ENCODE measurements at places on chromosomes 1 and 21. TPM values are rescaled to one million over a fixed set of nuclear protein-coding genes. Genes with fewer than 3 reads are reported as not detected.

DNA sequence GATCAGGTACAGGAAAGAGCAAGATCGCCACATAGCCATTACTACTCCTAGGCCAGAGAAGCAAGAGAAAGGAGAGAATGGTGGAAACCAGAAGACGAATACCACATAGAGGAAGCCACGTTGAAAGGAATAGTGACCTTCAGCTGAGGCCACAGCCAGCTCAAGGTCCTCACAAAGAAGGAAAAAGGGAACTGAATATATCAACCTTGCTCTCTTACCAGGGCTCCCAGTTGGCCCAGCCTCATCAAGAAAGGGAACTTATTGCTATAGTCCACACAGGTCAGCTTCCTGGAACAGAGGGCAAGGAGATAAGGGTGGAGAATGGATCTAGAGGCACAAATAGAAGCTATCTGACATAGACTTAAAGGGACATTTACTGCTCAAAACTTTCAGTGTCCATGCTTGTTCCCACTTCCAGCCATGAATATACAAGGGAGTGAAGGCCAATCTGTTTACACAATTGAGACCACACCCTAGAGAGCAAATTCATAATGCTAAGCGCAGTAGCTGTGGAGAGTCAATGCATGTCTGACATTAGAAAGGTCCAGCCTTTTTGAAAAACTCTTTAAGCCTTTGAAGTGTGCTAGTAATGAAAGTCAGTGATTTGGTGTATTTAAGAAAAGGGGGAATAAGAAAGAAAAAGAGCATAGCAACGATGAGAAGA is 120.7 kb upstream of the ZC3H11B start:
- ATAC-seq, result no peak

- ATAC-seq, result no peak
These were observed 561 bp downstream of the CD1E start for GRCh38 chr1:158354255-158354654.

DNA sequence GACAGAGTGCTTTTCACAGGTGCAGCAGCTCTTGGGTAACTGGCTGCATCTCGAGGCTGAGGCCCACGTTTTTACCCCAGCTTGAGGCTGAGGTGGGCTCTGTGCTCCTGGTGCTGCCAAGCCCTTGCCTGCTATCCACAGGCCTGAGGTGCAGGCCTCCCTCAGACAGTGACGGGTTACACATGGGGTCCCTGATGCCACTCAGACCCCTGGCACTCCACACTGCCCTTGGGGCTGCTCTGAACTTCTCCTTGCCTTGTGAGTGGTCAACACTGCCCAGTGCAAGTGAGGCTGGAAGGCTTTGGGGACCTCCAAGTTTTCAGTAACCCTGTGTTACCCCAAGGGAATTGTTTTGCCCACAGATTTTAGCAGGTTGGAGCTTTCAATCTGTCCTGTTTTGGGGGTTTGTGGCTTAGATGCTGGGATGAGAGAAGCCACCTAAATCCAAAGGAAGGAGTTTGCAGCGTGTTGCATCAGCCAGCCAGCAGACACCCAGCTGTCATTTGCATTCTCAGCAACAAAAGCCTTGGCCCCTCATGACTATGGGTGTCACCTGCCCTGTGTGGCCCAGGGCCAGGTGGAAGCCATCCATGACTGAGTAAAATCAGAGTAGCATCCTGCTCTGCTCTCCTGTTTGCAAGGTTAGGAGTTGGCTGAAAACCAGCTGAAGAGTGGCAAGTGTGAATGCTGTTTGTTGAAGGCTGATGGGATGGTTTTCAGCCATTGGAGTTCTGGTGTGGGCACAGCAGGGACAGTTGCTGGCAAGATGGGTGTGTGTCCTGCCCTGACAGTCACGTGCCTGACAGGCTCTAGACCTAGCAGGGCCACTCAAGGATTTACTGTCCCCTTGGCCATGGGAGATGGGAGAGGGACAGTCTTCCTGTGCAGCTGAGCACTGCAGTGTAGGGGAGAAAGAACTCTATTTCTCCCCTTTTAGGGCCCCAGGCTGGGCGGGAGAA is 3.2 kb downstream of the RNF187 start:
- no peak for ATAC-seq

GRCh38 chr1:161305867-161306519 is 3.8 kb downstream of the MPZ start:
- ATAC-seq, result peak; percentile 98

DNA sequence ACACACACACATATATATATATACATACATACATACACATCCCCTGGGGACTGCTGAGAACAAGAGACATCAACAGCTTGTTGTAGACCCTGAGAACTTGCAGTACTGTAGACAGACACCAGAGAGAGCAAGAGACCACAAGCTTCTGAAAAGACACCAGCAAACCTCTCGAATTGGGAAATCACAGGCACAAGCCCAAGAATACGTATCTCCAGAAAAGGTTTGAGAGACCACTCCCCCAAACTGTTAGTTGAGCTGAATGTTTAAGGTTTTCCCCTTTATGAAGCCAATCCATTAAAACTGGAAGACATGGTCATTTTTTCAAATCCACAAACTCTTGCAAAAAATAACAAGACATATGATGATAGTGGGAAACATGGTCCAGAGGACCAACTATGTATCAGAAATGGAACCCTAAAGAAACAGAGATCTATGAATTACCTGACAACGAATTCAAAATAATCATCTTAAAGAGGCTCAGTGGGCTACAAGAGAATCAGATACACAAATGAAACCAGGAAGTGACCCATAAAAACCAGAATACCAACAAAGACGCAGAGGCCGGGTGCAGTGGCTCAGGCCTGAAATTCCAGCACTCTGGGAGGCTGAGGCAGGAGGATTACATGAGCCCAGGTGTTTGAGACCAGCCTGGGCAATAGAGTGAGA is 45.1 kb downstream of the SLC2A1 start:
- ATAC-seq, result peak; percentile 86

Gene FGGY
- 16.4 TPM for total RNA-seq

GRCh38 chr1:150083907-150084306 is 16.3 kb downstream of the VPS45 start:
- ATAC-seq, result no peak

DNA sequence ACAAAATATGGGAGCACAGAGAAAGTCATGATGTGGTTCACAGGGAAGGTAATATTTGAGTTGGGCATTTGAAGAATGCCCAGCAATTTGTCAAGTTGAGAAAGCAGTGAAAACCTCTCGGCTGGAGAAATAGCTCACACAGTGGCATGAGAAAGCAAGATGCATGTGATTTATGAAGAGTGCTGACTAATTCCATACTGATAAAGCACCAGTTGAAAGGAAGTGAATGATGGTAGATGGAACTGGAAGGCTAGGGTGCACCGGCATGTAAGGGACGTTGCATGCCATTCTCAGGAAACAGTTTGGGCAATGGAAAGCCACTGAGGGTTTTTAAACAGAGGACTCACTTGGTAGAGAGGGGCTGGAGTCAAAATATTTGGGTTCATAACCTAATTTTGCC is 53.5 kb upstream of the MTF2 start:
- ATAC-seq, result no peak

Gene EDEM3
- 11.7 TPM for total RNA-seq

Gene LDLRAD1
- not detected for total RNA-seq

- ATAC-seq, result no peak
These were observed 153.5 kb upstream of the SOD1 start for GRCh38 chr21:31505975-31506374.

- ATAC-seq, result no peak
These were observed 195.9 kb downstream of the CYYR1 start for GRCh38 chr21:26377111-26377694.

DNA sequence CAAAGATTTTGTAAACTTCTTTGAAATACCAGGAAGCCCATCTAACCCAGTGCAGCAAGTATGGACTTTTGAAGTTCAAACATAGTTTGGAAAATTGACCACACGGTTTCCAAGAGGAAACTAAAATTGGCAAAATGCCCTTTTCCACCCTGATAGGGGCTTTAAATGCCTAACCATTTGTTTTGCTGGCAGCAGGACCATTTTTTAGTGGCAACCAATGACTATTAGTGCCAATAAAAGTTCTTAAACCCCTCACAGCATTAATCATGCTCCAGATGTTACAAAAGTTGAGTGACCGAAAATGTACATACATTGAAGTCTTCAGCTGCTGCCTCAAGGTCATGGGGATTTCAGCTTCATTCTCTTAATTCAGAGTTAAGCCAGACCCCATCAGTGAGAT is 46.4 kb upstream of the ENAH start:
- ATAC-seq, result no peak

Gene FCRL2
- not detected for total RNA-seq

DNA sequence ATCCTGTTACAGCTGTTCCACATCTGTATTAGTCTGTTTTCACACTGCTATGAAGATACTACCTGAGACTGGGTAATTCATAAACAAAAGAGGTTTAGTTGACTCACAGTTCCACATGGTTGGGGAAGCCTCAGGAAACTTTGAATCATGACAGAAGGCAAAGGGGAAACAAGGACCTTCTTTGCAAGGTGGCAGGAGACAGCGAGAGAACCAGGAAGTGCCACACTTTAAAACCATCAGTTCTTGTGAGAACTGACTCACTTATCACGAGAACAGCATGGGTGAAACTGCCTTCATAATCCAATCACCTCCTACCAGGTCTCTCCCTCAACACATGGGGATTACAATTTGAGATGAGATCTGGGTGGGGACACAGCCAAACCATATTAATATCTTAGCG is 110.3 kb upstream of the TRABD2B start:
- ATAC-seq, result peak; percentile 76

- ATAC-seq, result no peak
These were observed 5.8 kb upstream of the LCE6A start for GRCh38 chr1:152836870-152837269.

- no peak for ATAC-seq
These were observed 96.7 kb upstream of the KLHDC7A start for GRCh38 chr1:18384059-18384458.

GRCh38 chr1:4341421-4341820 is 313.0 kb upstream of the AJAP1 start:
- ATAC-seq, result no peak

GRCh38 chr1:106249365-106249764 is 807.1 kb upstream of the PRMT6 start:
- no peak for ATAC-seq

GRCh38 chr1:217953922-217954321 is 322.8 kb downstream of the SPATA17 start:
- no peak for ATAC-seq

DNA sequence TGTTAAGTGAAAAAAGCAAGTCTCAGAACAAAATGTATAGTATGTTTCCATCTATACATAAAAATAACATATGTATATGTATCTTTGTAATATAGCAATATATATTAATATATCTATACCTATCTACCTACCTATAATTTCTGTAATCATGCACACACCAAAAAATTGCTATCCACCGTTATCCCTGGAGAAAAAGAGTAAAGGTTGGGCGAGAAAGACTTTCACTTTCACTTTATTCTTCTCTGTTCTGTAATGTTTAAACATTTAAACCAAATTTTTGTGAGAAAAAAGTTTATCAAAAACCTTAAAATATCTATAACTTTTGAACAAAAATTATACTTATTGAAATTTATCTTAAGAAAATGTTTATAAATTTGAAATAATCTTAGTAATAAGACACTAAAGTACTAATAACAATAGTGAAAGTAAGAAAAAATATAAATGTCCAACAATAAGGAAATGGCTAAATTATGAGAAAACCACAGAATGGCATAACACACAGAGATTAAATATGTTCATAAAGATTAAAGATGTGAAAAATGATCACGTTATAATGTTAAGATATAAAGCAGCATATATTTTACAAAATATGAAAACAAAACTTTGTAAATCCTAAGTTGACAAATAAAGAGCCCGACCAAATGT is 74.0 kb upstream of the LRRC53 start:
- no peak for ATAC-seq

DNA sequence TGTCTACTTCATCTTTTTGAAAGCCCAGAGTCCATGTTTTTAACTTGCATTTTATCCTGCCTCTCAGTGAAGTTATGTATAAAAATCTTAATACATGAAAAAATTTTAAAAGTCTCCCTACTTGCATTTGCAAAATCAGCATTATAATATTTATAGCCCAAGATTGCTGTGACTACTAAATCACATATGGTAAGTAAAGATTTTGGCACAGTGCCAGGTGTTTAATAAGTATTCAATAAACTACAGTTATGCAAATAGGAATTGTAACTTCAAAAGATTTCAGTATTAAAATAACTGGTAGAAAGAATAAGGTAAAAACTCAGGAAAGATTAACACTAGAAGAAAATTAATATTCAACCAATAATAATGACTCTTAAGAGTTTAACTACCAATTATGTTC is 641.7 kb downstream of the LRRIQ3 start:
- no peak for ATAC-seq

Gene CSF1
- total RNA-seq, result 95.4 TPM

GRCh38 chr1:207336559-207337467 is 15.3 kb downstream of the CD55 start:
- ATAC-seq, result peak; percentile 66

Measured in activated T-helper 17 cell treated with anti-CD3 and anti-CD28 coated beads, Interleukin-2, amount 50 U/mL, for 72 hours (primary cell).